ENCODE measurements at places on chromosomes 5 and 9.

DNA sequence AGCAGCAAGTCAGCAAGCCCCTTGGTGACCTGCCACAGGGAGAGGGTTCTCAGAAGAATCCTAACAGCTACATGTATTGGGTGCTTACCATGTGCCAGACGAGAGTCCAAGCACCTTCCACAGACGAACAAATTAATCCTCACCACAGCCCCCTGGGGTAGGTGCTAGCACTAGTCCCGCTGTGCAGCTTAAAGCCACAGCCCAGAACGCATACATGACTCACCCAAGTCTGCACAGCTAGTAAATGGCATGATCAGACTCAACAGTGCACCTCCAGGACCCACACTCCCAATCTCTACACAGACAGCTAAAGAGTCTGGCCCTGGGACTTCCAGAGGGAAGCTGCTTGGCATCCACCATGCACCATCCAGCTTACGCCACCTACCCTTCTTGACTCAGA, 111.5 kb downstream of the PAX5 start:
- peak; percentile 3 for DNase-seq

- no peak for DNase-seq
Measured at GRCh38 chr9:567747-568305, 273.7 kb upstream of the DMRT1 start.

DNA sequence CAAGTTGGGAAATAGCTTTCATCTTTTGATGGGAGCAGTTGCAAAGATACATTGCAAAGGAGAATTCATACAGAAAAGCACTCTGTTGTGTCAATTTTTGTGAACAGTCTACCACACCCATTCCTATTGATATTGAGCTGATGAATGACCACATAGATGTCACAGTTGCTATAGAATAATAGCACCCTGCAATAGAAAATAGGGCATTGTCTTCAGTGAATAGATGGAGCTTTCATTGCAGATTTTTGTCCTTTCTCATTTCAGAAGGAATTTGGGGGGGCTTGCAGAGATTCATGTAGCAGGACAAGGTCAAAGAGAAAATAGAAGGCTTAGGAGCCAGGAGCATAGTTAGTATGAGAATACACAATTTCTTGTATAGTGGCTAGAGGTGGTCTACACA, 237.9 kb downstream of the TMEM38B start:
- no peak for DNase-seq

GRCh38 chr9:111934747-111935146, 38.1 kb downstream of the UGCG start:
- no peak for DNase-seq

- no peak for DNase-seq
Measured at GRCh38 chr9:128406848-128407391, 13.7 kb upstream of the CERCAM start.

DNA sequence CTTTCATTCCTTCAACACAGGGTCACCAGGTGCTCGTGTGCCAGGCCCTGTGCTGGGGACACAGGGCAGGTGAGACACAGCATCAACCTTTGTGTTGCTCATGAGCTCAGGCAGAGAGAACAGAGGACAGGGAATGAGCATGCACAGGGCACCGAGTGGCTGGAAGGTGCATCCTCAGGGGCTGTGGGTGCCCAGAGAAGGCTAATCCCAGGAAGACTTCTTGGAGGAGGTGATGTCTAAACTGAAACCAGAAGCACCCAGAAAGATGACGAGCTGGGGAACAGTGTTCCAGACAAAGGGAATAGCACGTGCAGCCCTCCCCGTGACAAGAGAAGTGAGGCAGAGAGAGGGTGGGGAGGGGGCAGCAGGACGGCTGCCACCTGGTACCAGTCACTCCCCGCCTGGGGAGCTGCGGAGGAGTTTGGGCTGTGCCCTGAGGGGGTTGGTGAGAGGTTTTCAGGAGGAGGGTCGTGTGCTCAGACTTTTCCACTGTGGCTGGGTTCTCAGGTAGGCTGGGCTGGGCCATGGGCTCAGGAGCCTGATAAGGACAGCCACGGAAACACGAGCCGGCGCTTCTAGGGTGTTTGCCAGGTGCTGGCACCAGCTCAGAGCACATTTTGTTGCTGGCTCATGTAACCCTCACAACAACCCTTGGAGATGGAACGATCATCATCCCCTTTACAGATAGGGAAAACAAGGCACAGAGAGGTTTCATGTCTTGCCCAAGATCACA, 46.0 kb downstream of the HMCN2 start:
- no peak for DNase-seq

GRCh38 chr9:79387101-79387835, 184.5 kb upstream of the TLE4 start:
- no peak for DNase-seq

DNA sequence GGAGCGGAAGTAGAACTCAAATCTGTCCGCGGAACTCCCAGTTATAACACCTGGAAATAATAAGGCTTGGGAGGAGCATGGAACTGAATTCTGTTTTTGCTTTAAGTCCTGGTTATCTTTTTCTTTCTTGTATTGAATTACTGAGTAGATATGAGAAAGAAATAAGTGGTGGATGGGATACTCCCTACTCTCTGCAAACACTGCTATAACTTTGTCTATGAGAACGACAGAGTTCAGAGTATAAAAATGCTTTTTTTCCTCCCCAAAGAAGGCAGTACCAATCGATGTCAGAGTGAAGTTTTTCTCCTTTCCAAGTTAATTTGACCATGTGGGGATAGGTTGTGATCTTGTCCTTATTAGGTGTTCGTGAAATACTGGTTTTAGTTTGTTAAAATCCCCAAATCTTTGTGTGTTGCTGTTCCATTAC, 1.2 kb downstream of the RIC1 start:
- DNase-seq, result peak; percentile 62

DNA sequence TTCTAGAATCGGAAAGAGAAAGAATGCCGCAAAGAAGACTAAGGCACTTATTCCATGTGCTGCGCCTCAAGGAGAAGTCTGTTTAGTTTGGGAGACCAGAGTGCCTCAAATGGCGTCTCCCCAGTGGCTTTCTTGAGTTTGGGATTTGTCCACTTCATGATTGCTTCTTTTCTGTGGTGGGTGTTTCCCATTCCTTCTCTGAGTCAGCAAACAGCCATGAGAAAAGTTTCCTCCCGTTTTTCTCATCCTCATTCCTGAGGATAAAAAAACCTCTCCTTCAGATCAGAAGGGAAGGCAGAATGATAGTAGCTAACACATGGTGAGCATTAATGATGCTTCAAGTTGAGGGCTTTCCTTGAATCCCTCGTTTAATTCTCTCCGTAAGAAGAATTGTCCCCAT, 275.9 kb upstream of the WWC1 start:
- no peak for DNase-seq

GRCh38 chr9:34958411-34958982, 412 bp downstream of the PHF24 start:
- no peak for DNase-seq

GRCh38 chr5:103340717-103341388, 82.3 kb downstream of the MACIR start:
- DNase-seq, result no peak

GRCh38 chr9:126836216-126836615, 24.2 kb upstream of the ZBTB34 start:
- no peak for DNase-seq

GRCh38 chr5:151469992-151470391, 22.6 kb downstream of the SLC36A1 start:
- peak; percentile 93 for DNase-seq

DNA sequence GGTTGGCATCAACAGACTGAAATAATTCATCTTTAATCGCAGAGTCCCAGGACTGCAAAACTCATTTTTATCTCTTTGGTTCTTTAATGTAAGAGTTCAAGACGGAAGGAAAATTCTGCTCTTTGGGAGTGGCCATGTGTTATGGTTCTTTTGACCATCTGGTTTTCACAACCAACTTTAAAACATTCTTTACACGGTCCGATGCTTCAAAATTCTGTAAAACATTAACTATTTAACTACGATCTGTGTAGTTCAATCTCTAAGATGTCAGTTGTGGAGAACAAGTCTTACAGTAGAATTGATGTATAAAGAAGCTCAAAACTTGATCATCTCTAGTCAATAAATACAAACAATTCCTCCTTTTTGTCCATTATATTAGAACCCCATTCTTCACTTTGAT, 83.0 kb downstream of the CMYA5 start:
- no peak for DNase-seq

GRCh38 chr5:132431632-132432031, 58.9 kb downstream of the IRF1 start:
- DNase-seq, result no peak

- DNase-seq, result peak; percentile 7
Measured at GRCh38 chr5:143063175-143063970, 293.2 kb downstream of the ARHGAP26 start.

GRCh38 chr5:173246511-173246910, 11.5 kb upstream of the NKX2-5 start:
- no peak for DNase-seq

DNA sequence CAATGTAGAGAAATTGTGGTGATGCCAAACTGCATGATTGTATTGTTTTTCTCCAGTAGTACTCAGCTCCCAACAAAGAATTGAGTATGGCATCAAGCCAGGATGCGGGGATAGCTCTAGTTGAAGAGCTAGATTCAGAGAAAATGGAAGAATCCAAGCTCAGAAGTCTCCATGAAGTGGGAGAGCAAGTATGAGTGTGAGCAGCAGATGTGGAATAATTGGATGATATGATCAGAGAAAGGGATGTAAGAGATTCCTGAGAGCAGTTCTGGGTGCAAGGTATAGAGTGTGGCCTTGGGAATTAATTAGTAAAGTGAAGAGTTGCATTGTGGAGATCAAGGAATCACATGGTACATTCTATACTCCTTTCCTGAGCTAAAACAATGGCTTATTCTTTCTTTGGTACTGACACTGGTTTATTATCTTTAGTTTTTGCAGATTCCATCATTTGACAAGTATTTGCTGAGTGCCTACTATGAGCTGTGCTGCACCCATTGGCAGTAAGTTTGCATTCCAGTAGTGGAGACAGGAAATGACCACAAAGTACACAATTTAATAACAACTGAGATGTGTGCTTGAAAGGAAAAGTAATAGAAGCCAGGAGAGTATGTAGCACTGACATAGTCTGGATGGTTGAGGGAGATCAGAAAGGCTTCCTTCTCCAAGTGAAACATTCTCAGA, 177.1 kb downstream of the CPLANE1 start:
- DNase-seq, result no peak

DNA sequence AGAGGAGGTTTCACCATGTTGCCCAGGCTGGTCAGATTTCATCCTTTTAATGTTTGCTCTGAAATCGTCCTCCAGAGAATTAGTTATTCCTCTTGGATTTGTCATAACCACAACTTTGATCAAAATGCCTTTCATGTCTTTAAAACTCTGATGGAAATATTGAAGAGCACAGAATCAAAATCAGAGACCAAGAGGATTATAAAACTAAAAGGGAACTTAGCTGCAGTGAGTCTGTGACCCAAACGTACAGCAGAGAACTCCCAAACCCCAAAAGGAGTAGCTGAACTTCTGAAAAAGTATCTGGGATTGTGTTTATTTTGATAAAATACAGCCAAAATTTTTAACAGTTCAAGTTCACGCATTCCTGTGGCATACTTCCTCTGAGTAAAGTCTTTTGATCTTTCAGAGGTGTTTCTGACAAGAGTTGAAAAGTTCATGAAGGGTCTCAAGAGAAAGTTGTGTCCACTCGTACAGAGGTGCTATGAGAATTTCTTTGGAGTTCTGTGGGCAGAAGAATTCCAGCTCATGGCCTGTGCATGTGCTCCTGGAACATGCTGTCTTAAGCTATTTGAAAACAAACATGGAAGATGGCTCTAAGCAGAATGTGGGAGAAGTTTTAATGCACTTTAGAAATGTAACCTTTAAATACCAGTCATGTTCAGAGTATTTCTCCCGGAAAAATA, 124.0 kb downstream of the ESM1 start:
- DNase-seq, result no peak

GRCh38 chr9:3336951-3337350, 188.8 kb downstream of the RFX3 start:
- DNase-seq, result no peak

GRCh38 chr5:53915120-53915519, 354.7 kb downstream of the NDUFS4 start:
- no peak for DNase-seq

GRCh38 chr5:147819261-147819770, 12.2 kb downstream of the SPINK1 start:
- DNase-seq, result no peak

DNA sequence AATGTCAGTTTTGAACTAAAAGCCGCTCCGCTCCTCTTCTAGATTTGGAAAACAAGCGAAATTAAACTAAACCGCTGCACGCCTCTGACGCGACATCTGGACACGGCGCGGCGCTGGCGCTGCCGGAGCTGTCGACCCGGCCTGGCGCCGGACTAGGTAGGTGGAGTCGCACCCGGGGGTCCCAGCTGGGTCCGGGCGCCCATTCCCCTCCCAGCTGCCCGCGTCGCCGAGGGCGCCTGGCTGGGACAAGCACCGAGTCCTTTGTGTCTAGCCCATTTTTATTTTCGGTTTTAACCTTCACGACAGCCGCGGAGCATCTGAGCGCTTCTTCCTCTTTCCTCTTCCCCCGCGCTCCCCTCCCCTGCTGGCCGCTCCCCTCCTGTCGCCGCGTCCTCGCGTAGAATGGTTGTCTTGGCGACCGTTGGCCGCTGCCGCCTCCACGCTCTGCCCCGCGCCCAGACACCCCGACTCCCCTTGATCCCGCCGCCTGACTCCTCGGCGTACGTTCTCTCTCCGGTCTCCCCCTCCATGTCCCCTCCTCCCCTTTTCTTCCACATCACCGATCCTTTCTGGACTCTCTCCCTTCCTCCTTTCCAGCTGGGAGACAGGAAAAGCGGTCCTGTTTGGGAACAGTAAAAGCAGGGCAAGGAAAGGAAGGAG, 545 bp downstream of the CDKN2B-AS1 start:
- peak; percentile 89 for DNase-seq

DNA sequence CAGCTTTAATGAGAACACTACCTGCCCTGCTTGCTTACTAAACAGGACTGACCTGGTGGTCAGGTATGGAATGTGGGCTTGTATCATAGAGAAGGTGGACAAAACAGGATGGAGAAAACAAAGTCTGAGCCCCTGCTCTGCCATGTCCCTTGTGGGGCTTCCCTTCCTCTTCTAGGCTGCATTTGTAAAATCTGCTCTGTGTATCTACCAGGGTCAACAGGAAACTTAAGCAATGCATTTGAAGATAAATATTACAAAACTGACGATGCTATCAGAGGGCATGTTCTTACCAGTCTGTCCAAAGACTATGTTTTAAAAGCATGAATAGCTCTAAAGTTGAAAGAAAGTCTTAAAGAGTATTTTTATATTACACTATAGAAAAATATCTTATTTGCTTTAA, 228.7 kb downstream of the DCP2 start:
- DNase-seq, result no peak

DNA sequence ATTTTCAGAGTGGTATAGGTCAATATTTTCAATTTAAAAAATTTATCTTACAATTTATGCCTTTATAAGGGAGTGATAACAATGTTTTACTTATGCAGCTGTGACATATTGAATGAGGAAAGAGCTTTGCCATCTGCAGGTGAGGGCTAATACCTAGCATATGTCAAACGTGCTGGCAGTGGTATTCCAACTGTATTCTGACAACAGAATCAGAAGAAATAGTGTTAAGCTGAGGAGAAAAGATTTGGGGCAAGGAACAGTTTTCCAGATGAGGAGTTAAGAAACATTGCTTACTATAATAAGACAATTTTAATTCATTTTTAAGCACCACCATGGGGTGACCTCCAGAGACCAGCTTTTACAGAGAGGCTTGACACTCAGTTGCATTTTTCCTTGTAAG, 267.8 kb upstream of the ZNF608 start:
- peak; percentile 18 for DNase-seq
